Amniotic stem cell (primary cell): ENCODE measurements at places on chromosomes 16 and 17.

DNA sequence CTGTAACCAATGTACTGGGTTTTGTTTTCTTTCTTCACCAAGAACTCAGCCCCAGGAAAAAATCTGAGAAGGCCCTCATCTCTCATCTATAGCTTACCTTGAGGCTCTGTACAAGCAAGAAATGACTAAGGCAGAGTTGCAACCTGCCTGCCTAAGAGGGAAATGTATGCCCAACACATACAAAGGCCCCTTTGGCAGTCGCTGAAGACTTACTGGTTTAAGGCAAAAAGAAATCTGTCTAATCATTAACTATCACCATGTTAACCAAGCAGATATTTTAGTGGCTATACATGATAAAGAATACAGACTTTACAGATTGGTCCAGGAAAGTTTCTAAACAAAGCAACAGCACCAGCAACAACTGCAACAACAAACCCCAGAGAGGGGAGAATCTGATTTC lies 14.2 kb downstream of the ZNF624 start:
- DNase-seq, result no peak

DNA sequence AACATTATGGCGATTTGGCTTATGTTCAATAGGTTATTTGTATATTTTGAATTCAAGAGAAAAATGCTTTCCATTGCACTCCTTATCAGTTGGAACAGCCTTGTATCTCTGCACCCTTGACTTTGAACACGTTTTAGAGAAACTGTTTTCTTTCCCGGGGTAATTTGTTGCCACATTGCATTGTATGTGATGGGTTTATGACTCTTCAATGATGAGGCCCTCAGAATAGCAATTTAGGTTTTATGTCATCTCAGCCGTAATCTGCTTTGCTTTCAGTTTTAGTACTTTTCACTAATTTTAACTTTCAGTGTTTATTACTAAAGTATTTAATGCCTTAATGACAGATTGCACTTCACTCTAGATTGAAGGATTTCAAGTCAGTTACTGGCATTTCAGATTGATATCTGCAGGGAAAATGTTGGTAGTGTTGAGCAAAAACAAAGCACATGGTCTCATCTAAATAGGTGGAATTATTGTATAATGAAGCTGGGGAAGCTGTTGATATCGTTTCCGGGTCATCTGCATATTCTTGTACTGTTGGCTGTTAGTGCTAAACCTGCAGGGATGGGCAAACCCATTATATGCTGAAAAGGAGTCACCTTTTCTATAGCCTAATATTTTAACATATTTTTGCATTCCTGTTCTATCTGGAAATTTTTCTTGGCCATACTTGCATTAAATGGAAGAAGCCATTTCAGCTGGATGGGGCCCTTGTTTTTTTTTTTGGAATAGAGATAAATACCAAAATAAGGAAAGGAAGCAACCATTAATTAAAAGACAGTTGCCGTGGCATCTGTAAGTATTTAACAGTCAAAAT lies 2.0 kb downstream of the LUC7L3 start:
- no peak for DNase-seq

DNA sequence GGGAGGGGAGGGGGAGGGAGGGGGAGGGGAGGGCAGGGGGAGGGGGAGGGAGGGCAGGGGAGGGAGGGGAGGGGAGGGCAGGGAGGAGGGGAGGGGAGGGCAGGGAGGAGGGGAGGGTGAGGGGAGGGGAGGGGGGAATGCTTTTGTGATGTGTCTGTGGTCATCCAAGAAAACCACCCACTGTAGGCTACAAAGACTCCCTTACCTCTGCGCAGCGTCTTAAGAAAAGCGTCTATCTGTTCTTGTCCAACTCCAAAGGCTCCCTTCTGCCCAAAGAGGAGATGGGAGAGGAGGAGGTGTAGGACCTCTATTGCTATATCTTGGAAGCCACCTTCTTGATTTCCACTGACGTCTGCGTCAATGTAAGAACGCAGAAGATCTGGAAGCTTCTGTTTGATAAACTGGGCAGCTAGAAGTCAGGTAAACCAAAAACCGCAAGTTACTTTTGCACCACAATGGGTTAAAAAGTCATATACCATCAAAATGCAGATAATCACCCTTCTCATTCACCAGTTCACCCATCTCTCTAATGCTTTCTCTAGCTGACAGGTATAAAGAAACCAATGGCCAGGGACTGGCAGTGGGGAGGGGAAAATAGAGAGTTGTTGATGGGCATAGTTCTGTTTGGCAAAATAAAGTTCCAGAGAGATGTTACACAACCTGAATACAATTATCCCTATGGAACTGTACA lies 43.1 kb downstream of the CNOT1 start:
- no peak for DNase-seq

DNA sequence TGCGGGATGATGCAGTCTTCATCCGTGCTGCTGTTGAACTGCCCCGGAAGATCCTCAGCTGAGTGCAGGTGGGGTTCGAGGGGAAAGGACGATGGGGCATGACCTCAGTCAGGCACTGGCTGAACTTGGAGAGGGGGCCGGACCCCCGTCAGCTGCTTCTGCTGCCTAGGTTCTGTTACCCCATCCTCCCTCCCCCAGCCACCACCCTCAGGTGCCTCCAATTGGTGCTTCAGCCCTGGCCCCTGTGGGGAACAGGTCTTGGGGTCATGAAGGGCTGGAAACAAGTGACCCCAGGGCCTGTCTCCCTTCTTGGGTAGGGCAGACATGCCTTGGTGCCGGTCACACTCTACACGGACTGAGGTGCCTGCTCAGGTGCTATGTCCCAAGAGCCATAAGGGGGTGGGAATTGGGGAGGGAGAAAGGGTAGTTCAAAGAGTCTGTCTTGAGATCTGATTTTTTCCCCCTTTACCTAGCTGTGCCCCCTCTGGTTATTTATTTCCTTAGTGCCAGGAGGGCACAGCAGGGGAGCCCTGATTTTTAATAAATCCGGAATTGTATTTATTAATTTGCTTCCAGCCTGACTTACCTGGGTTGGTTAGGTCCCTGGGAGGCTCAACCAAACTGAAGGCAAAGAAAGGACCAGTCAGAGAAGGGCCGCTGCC lies 5.8 kb downstream of the TRAF4 start:
- DNase-seq, result no peak

GRCh38 chr16:3487521-3488410 lies 7.5 kb downstream of the C16orf90 start:
- DNase-seq, result no peak

DNA sequence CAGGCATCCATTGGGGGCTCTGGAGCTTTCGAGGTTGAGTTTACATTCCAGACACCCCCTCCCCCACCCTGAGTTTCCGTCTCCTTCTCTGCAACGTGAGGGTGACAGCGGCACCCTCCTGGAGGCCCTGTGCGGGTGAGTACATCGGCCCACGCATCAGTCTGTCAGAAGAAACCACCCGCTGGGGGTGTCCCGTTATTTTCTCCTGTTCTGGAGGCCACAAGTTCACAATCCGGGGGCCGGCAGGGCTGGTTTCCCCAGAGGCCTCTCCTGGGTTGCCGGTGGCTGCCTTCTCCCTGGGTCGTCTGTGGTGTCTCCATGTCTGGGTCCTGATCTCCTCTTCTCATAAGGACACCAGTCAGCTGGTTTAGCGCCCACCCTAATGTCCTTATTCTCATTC lies 35.7 kb downstream of the GSE1 start:
- DNase-seq, result no peak
